ENCODE measurements at places on chromosomes 5 and 9. TPM values are rescaled to one million over a fixed set of nuclear protein-coding genes. Genes with fewer than 3 reads are reported as not detected.

The ANKRD34B gene
- total RNA-seq = not detected

GRCh38 chr9:128286440-128286839, 10.4 kb downstream of the SWI5 start:
- no peaks in the 10 kb centered on the region for H3K27me3 ChIP-seq
- no peak overlapping the region for H3K27ac ChIP-seq
- H3K36me3 ChIP-seq = no peaks in the 10 kb centered on the region
- no peak overlapping the region for H3K4me3 ChIP-seq

GRCh38 chr5:74322191-74322590, 318.3 kb downstream of the ENC1 start:
- H3K27me3 ChIP-seq = no peaks in the 10 kb centered on the region
- no peak overlapping the region for H3K4me3 ChIP-seq
- no peak for DNase-seq
- H3K27ac ChIP-seq = no peak overlapping the region

GRCh38 chr5:14225173-14225834, 82.2 kb downstream of the TRIO start:
- DNase-seq = no peak
- no peaks in the 10 kb centered on the region for H3K36me3 ChIP-seq
- H3K27me3 ChIP-seq = no peaks in the 10 kb centered on the region
- H3K4me3 ChIP-seq = no peak overlapping the region
- H3K27ac ChIP-seq = no peak overlapping the region

DNA sequence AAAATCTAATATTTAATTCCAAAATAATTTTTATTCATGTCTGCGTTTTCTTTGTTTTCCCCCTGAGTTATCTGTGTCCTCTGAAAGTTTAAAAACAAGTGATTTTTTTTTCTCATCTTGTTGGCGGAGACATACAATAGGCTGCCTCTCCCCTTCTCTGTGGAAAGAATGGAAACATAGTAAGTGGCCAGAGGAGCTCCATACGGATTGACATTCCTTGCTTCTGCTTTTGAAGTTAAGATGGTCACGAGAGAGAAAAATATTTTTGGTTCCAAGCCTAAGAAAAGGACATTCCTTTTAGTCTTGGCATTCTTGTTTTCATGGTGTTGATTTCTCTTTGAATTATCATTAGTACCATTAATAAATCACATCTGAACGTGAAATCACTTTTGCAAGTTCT, 28.3 kb downstream of the ZNF462 start:
- no peaks in the 10 kb centered on the region for H3K27me3 ChIP-seq
- no peak for DNase-seq
- H3K27ac ChIP-seq = no peak overlapping the region

DNA sequence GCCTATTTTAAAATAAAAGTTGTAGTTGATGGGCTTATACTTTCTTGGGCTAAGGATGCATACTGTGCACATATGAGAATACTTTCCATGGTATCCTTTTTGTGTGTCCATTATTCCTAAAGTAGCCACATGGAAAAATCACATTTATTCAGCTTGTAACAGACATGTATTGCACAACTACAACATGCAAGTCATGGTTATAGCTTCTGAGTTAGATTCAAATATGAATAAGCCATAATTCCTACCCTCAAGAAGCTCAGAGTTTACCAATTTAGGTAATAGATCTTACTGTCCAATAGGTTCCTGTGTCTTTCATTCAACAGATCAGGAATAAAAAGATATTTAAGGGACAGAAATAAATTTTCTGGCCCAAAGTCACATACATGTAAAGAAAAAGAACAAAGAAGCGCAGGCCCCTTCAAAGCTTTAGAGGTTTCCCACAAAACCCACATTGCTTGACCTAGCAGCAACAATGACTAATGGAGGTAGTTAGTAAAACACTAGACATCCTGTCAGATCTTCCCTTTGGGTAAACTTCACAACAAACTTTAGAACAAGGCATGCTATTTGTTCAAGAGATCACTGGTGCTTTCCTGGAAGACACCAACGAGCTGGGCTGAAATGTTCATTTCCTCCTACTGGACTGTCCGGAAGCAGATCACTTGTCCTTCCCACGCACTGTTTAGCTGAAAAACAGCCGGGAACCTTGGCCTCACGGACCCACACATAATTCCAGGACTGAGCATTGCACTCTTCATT, 78.4 kb upstream of the ITGA1 start:
- no peaks in the 10 kb centered on the region for H3K27me3 ChIP-seq
- no peaks in the 10 kb centered on the region for H3K4me1 ChIP-seq
- no peaks in the 10 kb centered on the region for H3K36me3 ChIP-seq
- H3K27ac ChIP-seq = no peak overlapping the region
- DNase-seq = no peak

All from A673 (cell line).